Stimulated activated CD4-positive, alpha-beta T cell treated with anti-CD3 and anti-CD28 coated beads, Interleukin-12 subunit alpha, Interleukin-12 subunit beta, amount 100 ng/mL, for 48 hours (primary cell): ENCODE measurements at places on chromosomes 11 and 22.

DNA sequence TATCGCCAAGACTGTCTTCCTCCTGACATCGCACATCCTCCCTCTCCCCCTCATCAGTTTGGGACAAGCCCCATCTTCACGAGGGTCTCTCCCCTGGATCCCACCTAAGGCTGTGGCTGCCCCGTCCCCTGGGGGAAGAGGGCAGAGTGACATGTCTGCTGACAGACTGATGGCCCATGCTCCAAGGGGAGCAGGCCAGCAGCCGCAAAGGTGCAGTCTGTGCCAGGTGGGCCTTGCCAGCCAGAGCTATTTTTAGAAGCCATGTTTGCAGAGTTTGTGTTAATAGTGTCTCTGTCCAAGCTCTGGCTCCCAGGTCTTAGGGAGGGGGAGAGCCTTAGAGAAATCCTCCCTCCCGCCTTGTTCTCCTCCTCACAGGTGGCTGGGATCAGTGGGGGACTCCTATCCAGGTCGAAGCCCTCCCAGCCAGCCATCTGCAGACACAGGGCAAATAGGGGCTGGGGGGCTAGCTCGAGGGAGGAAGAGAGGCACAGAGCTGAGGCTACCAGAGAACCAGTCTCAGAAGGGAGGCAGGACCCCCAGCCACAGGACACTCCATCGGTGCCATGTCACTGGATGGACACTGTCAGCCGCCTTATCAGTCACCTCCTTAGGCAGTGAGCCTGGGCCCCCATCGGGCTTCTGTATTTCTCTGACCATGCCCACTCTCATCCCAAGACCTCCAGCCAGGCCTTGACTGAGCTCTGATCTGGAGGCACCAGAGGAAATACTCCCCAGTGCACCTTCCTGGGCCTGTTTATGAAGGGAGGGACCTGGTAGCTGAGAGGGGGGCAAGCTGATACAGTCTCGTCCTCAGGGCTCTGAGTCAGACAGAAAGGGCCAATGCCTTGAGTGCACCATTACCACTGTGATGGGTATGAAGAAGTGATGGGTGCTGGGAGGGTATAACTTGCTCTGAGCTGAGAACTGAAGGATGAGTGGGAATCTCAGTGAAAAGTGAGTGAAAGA lies 49.3 kb downstream of the CHRDL2 start:
- DNase-seq = no peak

DNA sequence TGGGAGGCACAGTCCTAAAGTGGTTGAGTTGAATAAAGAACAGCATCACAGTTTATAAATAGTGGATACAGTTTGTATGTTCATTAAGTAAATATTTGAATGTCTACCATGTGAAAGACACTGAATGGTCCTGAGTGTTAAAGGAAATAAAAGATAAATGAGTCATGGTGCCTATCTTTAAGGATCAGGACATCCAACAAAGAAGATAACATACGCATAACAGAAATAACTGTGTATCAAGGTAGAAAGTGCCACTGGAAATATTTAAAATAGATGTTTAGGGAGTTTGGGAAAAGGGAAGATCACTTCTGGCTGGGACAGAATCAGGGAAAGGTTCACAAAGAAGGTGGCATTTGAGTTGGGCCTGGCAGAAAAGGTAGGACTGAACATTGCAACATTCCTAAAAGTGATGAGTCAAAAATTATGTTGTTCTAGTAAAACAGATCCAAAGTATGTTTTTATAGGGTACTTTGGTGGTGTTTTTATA lies 41.5 kb downstream of the CSTPP1 start:
- DNase-seq = no peak

- DNase-seq = no peak
Measured at GRCh38 chr22:42561856-42562255, 8.1 kb downstream of the SERHL2 start.

DNA sequence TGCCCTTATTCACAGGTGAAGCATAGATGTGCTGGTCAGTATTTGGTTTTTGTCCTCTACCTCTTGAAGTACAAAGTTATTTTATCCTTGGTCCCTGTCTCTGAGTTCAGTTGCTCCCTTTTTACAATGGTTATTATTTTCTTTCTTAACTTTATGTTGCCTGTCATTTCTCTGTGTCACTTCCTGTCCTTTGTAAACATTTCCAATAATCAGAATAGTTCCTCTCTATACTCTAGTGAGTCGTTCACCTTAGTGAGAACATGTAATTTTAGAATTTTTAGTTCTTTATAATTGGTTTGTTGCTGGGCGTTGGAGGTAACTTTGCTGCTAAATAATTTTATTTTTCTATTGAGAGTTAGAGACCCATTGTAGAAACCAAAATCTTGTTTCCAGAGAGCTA lies 16.0 kb downstream of the CSTPP1 start:
- DNase-seq = no peak

GRCh38 chr11:8221917-8222495 lies 41.7 kb downstream of the LMO1 start:
- no peak for DNase-seq

- peak; percentile 66 for DNase-seq
Measured at GRCh38 chr22:50314455-50315288, 7.2 kb upstream of the PLXNB2 start.

- no peak for DNase-seq
Measured at GRCh38 chr22:24157822-24158135, 23.5 kb upstream of the SUSD2 start.

DNA sequence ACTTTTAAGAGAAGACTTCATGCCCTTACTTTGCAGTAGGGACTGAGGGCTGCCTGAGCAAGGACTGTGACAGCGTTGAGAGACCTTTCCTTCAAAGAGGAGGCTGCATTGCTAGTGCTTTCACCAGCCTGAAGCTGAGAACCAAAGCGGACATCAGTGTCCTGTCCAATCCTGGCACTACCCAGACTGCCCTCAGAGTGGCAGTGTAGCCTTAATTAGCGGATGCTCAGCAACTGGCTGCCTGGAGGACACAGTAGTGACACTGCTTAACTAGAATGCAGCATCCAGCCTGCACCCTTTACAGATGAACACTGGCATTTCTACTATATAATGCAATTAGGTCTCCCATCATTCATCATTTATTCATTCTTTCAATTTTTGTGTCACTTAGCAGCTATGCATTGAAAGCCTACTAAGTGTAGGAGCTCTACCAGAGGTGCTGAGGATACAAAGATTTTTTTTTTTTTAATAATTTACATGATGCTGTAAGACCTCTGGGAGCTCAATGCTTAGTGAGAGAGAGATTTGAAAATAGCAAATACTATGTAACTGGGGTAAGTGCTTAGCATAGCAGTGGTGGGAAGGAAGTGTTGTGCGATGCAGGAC lies 36.9 kb upstream of the SLC36A4 start:
- DNase-seq = peak; percentile 62

GRCh38 chr11:26539517-26539916 lies 32.5 kb downstream of the MUC15 start:
- no peak for DNase-seq

- no peak for DNase-seq
Measured at GRCh38 chr11:45388472-45388871, 102.3 kb upstream of the SYT13 start.

DNA sequence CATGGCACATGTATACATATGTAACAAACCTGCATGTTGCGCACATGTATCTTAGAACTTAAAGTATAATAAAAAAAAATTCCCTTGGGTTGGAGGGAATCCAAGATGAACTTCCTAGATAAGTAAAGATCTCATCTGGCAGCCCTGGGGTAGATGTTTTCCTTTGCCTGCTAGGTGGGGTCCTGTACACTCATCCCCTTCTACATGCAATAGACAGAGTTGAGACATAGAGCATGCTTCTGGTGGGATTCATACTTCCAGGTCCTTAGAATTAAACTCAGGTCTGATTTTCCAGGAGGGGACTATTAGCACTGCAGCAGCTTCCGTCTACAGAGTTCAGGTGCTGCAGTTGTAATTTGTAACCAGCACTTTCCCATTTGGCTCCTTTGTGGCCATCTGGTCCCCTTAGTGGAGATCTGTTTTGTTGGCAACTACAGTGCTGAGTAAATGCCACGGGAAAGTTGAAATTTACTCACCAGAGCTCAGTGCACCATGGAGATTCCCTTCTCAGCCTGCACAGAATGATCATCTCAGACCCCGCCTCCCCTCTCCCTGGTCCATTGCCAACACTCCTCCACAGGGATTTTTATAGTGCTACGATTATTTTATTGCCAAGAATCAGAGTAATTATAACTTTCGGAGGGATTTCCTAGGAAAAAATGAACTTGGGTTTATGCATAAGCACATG lies 220.1 kb upstream of the E2F8 start:
- no peak for DNase-seq

DNA sequence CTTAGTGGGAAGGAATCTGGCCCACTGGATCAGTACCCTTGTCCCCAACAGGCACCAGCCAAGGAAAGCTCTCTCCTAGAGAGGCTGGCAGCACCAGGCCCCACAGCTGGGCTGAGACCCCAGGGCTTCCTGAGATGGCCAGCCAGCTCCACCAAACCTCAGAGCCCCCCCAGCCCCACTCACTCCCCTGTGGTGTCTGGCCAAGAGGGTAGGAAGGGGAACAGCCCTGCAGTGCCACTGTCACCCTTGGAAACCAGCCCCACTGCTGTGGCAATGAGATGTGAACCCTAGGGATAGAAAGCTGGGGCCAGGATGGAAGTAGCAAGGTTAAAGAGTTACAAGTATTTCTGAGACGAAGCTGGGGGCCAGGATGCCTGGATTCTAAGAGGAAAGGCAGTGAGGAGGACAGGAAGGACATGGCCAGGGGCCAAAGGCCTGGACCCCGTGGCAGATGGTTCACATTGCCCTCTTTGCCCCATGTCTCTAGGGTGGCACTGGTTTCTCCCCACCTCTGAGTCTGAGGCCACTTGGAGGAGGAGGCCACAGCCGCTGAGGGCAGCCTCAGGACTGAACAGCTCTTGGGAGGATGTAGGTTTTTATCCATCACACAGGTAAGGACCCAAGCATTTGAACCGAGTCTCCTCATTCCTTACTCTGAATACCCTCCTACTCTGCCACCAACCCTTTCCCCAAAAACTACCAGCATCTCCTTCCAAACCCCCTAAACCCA lies 28.8 kb downstream of the NRXN2 start:
- DNase-seq = no peak

GRCh38 chr11:6320411-6321155 lies at the start of gene CAVIN3:
Gene CAVIN3 (minus strand): TSS chr11:6320501. CDS start chr11:6320476, 25 bp downstream.
- peak; percentile 82 for DNase-seq

- no peak for DNase-seq
Measured at GRCh38 chr22:27580311-27580897, 221.2 kb downstream of the MN1 start.

- DNase-seq = no peak
Measured at GRCh38 chr11:66259956-66260355, 8.5 kb upstream of the RAB1B start.

DNA sequence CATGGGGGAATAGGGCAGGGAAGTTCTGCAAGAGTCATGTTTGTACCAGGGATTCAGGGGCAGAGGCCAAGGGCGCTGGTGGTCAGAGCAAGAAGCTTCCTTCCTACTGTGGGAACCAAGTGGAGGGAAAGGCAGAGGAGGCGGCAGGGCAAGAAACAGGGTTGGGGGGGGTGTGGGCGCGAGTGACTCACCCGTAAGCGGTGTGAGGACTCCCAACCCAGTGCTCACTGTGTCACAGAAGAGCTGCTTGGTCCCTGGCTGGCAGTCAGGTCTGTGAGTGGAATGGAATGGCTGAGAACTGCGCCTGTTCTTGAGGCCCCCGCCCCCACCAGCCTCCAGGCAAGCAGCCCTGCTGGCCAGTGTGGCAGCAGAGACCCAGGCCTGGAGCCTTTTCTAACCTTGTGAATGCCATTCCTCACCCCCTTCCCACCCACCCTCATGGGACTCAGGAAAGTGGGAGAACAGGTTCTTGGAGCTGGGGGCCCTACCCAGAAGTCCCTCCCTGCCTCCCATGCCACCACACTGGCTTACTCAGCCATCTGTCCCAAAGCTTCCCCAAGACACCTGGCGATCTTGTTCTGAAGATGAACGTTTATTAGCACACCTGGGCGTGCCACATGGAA lies 4.7 kb downstream of the LRRC10B start:
- no peak for DNase-seq

GRCh38 chr11:9858218-9858617 lies 194.3 kb downstream of the SWAP70 start:
- no peak for DNase-seq

- no peak for DNase-seq
Measured at GRCh38 chr11:96943970-96944369, 554.2 kb downstream of the JRKL start.

DNA sequence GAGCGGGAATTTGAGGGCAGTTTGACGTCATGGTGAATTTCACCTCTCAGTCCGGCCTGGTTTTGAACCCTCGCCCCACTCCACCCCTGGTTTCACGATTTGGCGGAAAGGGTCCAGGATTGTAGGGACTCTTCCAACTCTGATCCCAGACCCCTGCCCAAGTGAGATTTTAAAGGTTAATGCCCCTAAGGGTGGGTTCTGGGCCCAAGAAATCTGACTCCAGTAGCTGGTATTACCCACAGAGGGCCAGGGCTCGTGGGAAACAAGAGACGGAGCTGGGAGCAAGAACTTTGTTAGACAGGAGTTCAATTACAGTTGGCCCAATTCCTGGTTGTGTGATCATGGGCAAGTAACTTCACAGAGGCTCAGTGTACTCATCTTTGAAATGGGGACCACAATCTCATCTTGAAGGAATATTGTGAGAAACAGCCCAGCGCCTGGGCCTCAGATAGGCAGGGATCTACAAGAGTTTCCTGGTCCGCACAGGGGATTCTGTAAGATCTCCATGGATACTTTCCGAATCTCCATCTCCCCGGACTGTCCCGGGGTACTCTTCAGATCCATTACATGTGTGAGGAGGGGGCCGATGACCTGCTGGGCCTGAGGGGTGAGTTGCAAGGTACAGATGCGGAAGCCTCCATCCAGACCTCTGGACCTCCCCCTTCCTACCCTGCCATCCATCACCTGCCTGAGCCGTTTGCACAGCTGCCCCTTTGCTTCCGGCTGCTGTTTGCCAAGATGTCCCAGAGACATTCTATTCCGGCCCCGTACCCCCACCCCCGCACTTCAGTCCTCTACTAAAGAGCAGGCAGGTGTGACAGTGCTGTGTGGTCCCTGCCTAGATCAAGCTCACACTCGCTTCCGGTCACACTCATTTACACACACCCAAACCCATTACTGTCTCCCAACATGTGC lies 687 bp upstream of the CALCA start:
- DNase-seq = no peak

GRCh38 chr11:130150790-130151189 lies 8.8 kb upstream of the ST14 start:
- DNase-seq = no peak

DNA sequence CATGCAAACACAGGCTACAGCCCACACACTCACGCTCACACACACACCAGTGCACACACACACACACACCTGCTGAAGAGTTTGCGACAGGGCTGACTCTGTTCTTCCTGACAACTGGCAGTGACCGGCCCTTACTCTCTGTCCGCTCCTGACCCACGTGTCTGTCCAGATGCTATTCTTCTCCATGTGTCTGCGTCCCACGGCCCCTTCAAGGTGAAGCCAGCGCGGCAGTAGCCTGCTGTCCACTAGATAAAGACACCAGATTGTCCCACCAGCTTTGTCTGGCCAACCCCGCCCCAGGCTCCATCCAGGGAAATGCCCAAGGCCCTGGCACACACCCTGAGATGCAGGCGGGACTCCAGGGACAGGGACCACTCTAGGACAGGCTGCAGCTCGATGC lies 713.9 kb downstream of the BRD1 start:
- no peak for DNase-seq

GRCh38 chr22:42176255-42176915 lies 45.8 kb upstream of the CYP2D6 start:
- no peak for DNase-seq
